ENCODE measurements at places on chromosomes 2 and 18.

DNA sequence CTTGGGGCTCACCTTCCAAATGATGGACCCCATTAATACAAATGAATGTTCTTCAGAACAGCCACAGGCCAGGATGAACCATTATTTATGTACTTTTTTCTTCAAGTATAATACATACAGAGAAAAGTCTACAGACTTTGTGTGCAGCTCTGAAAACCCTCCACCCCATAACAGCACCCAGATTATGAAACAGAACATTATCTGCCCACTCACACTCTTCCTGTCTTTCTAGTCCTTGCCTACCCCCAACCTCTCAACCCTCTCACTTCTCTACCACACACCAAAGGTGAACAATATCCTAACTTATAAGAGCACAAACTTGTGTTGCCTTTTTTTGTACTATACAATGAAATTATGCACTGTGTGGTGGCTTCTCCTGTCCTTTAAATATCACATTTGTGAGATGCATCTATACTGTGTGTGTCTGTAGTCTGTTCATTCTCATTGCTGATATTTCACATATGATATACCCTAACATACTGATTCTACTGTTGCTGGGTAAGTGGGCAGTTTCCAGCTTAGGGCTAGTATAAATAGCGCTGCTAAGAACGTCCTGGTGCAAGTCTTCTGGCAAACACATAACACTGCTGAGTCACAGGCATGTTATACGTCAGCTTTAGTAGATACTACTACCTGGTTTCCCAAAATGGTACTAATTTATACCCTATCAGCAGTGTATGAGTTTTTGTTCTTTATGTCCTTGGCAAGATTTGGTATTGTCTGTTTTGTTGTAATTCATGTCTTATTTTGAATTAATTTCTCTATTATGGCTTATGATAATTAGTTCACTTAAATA lies 1.0 kb upstream of the NPHP1 start:
- DNase-seq, result no peak

- no peak for DNase-seq
These were observed 76.6 kb downstream of the SLC66A2 start for GRCh38 chr18:79874553-79875530.

GRCh38 chr2:21258082-21258481 lies 134.3 kb downstream of the TDRD15 start:
- no peak for DNase-seq

- no peak for DNase-seq
These were observed 5.1 kb downstream of the TRIB2 start for GRCh38 chr2:12721566-12722446.

DNA sequence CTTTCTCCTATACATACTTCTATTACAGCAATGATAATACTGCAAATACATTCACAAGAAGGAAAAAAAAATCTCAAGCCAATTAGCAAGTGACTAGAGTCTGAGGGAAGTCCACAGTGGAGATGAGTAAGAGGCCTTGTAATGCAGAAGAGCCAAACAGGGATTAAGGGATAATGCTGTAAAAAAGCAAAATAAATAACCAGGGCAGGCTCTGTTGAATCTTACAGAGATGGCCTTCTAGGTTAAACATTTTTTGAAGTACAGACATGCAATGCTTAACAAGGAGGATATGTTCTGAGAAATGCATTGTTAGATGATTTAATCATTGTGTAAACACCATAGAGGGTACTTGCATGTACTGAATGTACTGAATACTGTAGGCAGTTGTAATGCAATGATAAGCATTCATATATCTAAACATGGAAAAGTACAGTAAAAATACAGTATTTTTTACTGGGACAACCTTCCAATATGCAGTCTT lies 122.1 kb upstream of the RMDN2 start:
- no peak for DNase-seq

- DNase-seq, result no peak
These were observed 41.7 kb downstream of the SNORC start for GRCh38 chr2:232911712-232912277.

DNA sequence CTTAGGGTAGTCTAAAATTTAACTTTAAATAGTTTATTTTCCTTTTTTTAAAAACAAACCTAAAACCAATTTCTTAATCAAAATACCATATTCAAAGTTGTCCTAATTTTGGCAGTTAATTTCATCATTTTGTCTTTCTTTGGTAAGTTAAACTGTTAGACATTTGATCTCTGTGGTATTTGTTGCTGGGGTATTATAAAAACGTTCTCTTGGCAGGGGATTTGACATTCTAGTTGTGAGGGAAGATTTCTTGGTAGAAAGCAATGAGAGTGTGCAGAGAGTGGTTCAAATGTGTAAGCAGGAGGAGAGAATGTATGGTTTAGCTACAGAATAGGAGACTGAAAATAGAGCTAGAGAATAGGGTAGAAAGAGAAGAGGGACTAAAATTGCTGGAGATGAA lies 14.6 kb downstream of the GULP1 start:
- no peak for DNase-seq

DNA sequence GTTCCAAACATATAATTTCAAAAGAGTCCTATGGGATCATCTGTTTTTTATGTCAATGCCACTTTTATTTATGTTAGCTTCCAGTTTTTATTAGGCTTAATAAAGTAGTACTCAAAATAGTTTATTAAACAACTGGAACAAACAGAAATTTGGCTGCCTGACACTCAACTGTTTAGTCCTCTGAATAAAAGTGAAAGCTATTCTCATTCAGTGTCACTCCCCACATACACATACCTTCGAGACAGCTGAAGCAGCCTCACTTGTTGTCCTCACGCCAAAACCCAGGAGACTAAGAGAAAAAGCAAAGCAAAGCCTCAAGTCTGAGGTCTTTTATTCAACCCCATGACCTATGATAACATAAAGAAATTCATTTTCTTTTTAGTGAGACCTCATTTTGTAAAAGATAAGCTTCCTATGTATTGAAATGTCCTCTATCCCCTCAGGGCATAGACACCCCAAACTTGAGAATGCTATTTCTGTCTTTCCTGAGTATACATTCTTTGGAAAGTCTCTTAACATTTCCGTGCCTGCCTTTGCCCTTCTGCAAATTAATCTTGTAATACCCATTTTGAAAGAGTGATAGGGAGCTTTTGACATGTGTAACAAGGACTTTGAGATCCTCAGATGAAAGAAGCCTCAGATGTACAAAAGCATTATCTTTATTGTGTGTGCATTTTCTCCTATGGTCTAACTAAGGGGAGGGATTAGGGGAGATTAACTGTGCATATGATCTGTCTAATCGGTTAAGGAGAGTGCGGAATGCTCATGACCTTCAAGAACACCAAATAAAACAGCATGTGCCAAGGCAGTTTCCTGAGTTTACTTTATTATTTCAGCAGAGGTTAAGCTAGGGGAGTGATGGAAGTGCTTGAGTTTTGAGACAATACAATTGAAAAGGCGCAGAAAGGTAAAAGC lies 1523.7 kb upstream of the PIK3C3 start:
- DNase-seq, result no peak
